Activated CD8-positive, alpha-beta memory T cell treated with anti-CD3 and anti-CD28 coated beads for 4 hours (primary cell): ENCODE measurements at places on chromosomes 6 and 20.

GRCh38 chr6:31639449-31639861 is 13.0 kb downstream of the BAG6 start:
- no peak for DNase-seq

DNA sequence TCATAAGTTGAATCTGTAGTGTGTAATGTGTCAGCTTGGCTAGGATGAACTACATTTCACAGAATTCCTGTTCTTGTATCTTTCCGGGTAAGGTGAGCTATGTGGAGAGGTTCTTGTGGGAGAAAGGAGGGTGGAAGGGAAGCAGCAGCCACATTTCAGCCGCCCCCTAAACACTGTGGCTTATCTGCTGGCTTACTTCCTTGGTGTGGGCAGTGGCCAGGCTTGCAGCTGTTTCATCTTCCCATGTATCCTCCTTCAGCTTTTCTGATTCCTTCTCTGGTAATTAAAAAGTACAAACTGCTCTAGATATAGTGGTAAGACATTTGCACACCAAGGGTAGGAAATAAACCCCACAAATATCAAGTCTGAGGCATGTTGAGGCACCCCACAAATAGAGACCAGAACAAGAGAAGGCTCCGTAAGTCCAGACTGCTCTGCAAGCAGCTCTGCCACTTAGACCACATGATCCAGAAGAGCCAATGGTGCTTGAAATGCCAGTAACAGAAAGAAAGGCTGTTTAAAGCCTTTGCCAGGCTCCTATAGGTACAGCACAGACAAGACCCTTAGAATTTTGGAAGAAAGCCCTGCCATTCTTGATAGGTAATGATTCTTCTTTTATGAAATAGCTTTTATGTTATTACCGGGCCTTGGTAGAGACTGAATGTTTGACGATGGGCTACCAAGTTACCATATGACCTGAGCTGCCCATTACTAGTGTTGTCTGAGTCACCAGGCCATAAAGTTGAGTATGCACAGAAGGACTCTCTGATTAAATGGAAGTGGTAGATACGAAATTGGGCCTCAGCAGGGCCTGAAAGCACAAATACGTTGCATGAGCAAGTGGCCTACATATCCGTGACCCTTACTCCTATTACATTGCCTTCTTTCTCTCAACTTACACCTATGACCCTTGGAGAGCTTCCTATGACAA is 215.0 kb upstream of the SGK1 start:
- DNase-seq, result no peak

- no peak for DNase-seq
These were observed 27.9 kb downstream of the TRAM2 start for GRCh38 chr6:52548999-52549398.

DNA sequence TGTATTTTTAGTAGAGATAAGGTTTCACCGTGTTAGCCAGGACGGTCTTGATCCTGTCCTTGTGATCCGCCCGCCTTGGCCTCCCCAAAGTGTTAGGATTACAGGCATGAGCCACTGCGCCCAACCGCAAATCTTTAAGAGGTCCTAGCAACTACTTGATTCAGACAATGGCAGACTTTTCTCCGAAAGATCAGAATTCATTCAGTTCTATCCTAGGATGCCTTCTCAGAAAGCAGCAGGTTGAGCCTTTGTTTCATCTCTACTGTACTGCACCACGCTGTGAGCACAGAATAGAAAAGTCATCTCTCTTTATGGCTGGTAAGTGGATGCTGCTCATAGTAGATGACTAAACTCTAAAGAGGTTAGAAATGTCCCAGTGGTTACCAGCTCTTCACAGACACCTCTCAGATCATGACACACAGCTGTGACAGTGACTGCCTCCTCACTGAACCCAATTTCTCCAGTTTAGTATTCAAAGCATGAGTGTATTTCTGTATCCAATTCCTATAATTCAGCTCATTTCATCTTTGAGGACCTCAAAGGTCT is 6.0 kb upstream of the HSF2 start:
- no peak for DNase-seq

DNA sequence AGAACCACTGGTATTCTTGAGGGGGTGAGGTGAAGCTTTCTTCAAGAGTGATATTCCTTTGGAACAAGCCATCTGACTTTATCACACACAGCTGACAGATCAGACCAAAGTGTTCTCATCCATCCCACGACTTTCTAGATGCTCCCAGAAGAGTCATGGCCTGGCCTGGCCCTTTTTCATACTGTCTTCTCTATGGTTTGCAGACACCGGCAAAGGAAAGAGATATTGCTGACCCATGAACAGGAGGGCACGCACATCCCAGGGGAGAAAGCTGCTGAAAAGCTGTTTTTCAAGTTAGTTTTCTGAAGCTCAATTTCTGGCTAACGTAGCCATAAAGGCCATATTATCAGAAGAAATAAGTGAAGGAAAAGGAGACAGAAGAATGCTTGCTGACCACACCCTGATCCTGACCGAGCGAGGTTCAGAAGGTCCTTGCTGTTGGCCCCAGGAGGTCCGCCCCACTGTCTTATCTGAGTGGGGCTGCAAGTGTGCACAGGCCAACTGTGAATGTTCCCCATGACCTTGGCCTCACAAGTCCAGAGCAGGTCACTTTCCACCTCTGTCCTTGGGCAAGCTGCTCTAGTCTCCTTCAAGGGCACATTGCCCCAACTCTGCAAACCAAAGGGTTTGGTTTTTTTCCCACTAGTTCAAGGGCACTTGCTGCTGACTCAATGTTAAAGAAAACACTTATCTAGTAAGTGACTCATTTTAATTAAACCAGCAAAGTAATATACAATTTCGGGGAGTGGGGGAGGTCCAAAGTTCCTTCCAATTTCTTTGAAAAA is 2.0 kb downstream of the ACSS1 start:
- no peak for DNase-seq

- DNase-seq, result no peak
These were observed 133.7 kb downstream of the LCA5 start for GRCh38 chr6:79403563-79403962.

- DNase-seq, result no peak
These were observed 82.1 kb downstream of the ASXL1 start for GRCh38 chr20:32440069-32440757.

GRCh38 chr20:22861231-22861980 is 173.7 kb upstream of the SSTR4 start:
- DNase-seq, result no peak

DNA sequence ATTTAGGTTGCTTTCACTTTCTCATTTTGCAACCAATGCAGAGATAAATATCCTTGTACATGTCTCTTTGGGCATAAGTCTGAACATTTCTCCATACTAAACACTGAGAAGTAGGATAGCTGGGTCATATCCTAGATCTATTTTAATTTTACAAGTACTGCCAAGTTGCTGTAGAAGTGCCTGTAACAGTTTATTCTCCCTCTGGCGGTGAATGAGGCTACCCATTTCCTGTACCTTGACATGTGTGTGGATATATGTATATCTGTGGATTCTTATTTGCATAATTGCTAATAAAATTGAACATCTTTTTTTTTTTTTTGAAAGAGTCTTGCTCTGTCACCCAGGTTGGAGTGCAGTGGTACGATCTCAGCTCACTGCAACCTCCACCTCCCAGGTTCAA is 48.0 kb upstream of the PNRC1 start:
- DNase-seq, result no peak

DNA sequence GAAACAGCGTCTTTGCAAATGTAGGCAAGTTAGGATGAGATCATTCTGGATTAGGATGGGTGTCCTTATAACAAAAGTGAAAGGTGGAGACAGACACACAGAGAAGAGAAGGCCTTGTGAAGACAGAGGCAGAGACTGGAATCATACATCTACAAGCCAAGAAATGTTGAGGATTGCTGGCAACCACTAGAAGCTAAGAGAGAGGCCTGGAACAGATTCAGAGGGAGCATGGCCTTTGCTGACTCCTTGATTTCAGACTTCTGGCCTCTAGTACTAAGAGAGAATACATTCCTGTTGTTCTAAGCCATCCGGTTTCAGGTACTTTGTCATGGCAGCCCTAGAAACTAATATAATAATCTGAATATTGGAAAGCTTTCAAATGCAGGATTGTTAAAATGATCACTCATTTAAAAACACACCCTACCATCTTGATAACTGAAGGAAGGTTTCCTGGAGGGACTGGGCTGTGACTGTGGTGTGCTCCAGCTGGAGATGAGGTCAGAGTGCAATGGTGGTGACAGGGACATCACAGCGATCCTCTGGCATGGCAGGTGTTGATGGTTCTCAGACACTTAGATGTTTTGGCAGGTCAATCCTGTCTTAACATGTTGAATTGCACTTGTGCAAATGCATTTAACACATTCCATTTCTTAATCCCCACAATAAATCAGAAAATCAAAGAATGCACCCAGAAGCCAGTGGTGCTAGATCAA is 25.1 kb downstream of the CD83 start:
- no peak for DNase-seq

- no peak for DNase-seq
These were observed 7.4 kb upstream of the ULBP3 start for GRCh38 chr6:150076196-150076893.

GRCh38 chr6:51459958-51460357 is 627.5 kb downstream of the PKHD1 start:
- DNase-seq, result no peak

GRCh38 chr20:17651129-17651759 is 30.8 kb downstream of the RRBP1 start:
- DNase-seq, result no peak

DNA sequence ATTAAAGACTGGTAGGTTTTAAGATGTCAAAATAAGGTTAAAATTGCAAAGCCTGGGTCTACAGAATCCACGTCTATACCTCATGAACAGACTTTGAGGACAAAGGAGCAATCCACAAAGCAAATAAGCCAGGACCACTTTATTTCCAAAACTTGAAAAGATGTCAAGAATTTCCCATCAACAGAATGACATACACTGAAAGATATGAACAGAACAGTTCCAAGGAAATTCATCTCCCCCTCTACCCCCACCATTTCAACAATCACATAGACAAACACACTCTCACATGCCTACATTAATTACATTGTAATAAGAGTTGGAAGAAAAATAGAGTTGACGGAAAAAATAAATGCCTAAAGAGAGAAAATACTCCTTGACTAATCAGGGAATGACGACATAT is 45.2 kb upstream of the NHSL1 start:
- no peak for DNase-seq

DNA sequence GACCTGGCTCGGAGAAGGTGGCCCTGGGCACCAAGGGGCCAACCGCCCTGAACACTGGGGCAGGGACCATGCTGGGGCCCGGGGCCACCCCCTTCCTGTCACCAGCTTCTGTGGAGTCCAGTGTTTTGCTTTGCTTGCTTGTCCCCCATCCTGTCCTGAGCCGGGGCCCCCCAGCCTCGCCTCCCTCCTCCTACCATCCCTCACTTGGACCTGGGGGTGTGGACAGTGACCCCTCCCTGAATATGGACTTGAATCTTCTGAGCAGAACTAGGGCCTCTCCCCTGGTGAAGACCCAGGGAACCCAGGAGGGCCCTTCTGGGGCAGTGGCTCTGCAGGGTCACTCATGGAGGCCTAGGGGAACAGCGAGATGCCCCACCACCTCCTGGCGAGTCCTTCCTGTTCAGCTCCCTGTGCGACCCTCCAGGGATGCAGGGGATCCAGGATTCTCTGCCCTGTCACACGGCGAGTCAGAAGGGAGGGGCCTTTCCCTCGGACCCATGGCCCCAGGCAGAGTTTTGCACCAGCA is 41.6 kb downstream of the VSTM2L start:
- no peak for DNase-seq

DNA sequence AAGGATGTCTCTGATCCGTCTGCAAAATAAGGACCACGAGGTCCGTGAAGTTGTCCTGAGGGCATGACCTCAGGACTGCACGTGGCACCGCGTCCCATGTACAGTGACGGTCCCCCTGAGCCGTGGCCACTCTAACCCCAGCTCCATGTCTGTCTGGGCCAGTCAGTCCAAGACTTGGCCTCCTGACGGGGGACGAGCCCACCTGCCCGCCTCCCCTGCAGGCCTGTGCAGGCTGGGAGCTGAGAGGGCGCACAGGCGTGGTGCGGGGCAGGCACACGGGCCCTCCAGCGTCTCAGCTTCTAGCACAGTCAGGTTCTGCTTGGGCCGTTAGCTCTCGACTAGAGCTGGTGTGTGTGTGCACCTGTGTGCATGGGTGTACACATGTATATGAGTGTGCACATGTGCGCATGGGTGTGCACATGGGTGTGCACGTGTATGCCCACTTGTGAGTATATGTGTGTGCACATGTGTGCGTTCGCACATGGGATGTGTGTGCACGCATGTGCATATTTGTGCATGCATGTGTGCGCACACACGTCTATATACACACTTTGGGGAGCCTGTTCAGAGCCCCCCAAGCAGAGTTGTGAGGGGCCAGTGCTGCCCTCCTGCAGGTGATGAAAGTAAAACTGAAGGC is 307.0 kb downstream of the TAF4 start:
- no peak for DNase-seq

DNA sequence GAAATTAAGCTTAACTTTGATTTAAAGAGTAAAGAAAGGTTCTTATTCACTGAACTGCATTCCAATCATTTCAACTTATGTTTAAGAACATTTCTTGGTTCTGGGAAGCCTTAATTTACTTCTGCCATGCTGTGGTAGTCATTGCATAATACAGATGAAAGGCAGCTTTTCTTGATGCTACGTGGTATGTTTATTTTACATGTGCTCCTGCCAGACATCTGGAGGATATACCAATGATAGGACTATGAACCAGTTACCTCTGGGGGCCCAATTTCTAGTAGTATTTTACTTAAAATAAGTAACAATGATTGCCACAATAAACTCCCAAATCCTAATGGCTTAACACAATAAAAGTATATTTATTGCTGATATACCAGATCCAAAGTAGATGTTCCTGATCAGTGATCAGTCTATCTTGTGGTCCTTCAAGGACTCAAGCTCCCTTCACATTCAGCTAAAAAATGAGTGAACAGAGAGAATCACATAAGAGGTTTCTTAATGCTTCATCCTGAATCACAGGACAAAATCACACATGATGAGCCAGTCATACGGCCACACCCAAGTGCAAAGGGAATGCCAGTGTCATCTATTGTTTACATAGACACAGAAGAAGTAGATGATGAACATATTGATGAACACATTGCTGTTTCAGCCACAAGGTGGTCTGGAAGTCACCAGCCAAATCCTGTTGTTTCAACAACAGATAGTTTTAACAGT is 56.5 kb upstream of the CCN2 start:
- no peak for DNase-seq

DNA sequence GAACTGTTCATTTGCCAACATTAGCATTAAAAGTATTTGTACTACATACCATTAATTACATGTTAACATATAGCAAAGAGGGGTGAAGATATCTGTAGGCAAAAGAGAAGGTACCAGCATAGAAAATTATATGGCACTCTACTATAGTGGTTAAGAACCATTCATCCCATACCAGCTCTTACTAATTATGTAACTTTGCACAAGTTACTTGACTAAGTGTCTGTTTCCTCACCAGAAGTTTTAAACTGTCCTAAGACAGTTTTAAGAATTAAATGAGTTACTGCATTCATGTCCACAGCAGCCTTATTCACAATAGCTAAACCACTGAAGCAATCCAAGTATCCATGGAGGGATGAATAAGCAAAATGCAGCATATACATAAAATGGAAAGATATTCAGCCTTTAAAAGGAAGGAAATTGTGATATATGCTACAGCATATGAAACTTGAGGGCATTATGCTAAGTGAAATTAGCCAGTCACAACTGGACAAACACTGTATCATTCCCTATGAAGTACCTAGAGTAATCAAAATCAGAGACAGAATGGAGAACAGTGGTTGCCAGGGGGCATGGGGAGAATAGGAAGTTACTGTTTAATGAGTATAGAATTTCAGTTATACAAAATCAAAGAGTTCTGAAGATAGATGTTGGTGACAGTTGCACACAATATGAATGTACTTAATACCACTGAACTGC is 98.9 kb downstream of the RNGTT start:
- DNase-seq, result no peak
